NCI-H1048 (cell line): ENCODE measurements at places on chromosomes 2 and 18.
A peak's percentile ranks its signal among the peaks of the same experiment; 100 is the strongest.

DNA sequence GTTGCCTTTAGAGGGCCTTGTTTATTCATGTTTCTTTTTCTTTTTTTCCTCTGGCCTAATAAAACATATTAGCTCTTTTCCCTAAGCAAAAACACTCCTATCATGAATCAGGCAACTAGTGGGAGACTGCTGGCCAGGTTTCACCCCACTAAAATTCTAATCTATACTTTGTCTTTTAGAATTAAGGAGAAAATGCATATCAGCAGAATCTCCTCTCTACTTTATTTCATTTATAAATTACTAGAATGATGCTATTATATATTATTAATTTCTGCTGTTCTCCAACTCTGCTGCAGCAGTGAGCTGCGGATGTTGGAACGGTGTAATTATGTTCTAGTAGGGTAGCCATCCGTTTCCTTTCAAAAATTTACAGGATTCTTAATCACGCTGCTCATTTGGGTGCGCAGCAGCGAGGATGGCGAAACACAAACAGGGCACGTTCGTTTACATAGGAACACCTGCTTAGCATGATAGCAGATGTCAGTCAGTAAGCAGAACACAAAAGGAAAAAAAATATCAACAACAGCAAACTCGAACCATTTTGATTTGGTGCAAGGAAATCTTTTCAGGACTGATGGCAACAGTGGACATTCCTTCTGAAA lies 30.5 kb downstream of the ZEB2 start:
- DNase-seq, result no peak

GRCh38 chr2:240851078-240851991 lies 17.3 kb upstream of the AGXT start:
- peak; percentile 5 for DNase-seq

DNA sequence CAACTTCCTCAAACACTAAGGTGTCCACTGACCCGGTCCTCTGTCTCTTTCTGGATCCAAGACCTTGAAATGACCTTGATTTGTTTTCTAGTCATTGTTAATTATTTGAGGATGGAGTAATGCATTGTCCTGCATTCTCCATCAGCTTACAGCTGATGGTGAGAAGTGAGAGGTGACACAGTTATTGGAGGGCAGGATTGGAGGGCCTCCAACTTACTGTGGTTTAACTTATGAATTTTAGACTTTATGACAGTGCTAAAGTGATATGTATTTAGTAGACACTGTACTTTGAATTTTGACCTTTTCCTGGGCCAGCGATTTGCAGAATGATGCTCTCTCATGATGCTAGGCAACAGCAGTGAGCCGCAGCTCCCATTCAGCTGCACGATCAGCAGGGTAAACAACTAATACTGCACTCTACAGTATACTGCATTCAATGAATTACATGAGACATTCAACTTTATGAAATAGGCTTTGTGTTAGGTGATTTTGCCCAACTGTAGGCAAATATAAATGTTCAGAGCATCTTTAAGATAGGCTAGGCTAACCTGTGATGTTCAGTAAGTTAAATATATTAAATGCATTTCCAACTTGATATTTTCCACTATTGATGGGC lies 200.0 kb upstream of the MEX3C start:
- no peak for DNase-seq

DNA sequence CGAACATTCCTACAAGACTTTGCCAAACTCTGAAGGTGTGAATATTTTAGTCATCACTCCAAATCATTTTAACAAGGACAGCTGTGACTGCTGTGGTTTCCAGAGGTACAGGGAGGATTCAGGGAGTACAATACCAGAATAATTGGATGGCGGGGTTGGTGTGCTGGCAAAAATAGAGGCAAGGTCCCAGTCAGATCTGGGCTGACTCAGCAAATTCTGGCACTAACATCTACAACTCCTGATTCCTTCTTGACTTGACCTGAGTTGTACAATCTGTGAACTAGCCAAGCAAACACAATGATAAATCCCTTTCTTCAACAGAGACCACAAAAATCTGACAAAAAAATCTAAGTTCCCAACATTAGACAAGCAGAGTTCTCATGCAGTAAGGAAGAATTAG lies 40.4 kb downstream of the RMP24 start:
- no peak for DNase-seq

- no peak for DNase-seq
Measured at GRCh38 chr18:21262979-21263378, 20.9 kb downstream of the GREB1L start.

DNA sequence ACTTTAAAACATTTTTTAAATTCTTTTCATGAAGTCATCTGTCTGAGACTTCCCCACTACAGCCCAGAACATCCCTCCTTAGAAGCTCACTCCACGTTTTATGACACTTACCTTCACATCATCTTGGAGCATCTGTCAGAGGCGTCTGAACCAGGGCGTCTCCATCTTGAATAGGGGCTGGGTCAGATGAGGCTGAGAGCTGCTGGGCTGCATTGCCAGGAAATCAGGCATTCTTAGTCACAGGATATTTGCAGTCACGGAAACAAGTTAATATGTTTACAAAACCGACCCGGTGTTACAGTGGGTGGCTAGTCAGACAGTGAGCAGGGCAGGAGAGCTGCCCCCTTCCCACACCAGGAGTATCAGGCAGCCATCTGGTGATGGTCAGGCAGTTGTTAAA lies 456.5 kb downstream of the FBXO15 start:
- no peak for DNase-seq

GRCh38 chr2:177748360-177748759 lies 324.2 kb downstream of the PDE11A start:
- no peak for DNase-seq

- no peak for DNase-seq
Measured at GRCh38 chr18:31402026-31402373, 25.4 kb downstream of the DSG4 start.

- DNase-seq, result no peak
Measured at GRCh38 chr2:64796926-64797325, 143.2 kb upstream of the SERTAD2 start.

- peak; percentile 55 for DNase-seq
Measured at GRCh38 chr2:210299866-210300373, 15.1 kb downstream of the MYL1 start.

DNA sequence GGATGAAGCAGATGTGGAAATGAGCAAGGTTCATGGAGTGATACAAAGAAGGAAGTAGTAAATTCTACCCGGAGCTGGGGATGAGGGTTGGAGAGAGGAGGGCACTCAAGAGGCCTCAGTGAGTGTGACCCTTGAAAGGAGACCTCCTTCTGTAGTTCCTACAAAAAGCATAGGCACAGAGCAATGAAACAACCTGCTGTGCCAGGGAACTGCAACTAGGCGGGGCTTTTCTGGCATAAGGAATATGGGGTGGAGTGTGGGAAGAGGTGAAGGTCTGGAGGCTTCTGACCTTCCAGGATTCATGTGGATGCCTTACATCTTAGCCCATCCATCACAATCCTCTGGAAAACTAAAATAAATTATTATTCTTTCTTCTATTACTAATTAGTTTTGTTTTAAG lies 25.5 kb upstream of the PGAP1 start:
- no peak for DNase-seq

DNA sequence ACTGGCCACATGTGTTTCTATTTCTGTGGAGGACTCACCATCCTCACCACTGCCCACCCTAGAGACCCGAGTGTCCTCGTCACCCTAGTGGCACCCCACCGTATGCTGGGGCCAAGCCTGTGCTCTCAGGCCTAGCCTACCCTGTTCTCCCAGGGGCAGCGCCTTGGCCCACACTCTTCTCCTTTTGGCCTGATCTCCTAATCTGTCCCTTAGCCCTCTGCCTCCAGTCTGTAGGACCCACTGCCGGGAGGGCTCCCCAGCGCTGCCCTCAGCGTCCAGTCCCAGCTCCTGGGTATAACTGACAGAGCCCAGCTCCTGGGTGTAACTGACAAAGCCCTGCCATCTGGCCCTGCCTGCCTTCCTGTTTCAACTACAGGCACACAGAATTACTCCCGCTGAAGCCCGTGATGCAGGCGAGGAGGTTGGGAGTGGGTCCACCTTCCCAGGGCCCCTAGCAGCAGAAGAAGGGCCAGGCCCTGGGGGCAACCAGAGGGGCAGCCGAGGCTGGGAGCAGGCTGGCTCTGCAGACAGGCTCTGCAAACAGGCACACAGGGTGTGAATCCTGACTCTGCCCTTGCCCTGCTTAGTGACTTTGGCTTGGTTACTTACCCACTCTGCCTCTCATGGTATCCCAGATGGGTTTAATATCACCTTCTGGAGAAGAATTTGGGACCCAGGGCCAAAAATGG lies 25.6 kb upstream of the PTMA start:
- DNase-seq, result no peak

DNA sequence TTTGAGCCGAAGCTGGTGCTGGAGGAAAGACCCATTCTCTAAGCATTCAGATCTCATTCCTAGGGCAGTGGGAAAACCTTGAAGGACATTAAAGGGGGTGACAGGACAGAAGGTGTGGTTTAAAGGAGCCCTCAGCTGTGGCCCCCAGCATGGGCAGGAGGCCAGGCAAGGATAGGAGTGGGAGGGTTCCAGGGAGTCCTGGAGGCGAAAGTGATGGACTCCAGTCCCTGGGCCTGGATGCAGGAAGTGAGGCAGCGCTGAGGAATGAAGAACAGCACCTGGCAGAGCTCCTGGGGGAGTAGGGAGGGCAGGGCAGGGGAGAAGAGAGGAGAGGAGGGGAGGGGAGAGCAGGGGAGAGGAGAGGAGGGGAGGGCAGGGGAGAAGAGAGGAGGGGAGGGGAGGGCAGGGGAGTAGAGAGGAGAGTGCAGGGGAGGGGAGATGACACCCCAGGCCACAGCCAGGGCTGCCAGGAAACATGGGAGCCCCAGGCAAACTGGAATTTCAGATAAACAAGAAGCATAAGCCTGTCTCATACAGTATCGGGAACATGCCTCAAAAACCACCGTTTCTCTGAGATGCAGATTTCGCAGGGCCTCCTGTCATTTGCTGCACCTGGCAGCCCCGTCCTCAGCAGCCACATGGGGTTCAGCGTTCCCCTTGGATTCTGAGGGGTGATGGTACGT lies 5.7 kb downstream of the RAMP1 start:
- no peak for DNase-seq

GRCh38 chr2:106843910-106844250 lies 42.1 kb downstream of the ST6GAL2 start:
- DNase-seq, result no peak

DNA sequence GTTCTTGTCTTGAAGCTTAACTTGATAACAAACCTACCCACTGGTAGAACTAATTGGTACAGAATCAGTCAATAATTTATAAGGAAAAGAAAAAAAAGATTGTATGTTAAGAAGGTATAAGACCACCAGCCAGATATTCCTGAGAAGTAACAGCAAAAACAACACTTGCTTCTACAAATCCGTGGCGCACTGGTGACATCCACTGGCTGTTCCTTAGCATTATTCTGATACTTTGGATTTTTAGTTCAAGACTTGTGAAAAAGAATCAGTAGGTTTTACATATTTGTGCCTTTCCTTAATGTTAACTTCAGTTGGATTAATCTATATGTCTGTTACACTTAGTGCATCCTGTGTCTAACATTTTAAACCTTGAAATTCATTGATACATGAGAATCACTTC lies 141.8 kb downstream of the GRB14 start:
- no peak for DNase-seq

- DNase-seq, result no peak
Measured at GRCh38 chr2:102832789-102833188, 71.0 kb downstream of the TMEM182 start.

- DNase-seq, result no peak
Measured at GRCh38 chr2:168462543-168463045, 6.5 kb downstream of the CERS6 start.

GRCh38 chr18:55853268-55853667 lies 265.3 kb upstream of the TCF4 start:
- DNase-seq, result no peak

DNA sequence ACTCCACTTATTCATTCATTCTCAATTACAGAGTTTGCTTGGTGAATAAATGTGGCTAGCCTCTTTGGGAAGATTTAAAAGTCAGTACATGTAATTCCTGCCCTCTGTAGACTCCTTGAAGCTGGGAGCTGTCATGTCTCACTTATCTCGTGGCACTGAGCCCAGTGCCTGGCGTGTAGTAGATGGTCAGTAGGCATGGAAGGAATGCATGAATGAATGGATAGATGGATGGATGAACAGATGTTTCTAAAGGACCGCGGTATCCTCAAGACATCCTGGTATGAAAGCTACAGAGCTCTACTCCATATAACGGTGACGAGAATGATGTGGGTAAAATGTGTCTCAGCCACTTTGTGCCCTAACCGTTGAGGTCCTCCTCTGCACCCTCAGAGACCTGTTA lies 83.0 kb downstream of the MARCO start:
- DNase-seq, result no peak

DNA sequence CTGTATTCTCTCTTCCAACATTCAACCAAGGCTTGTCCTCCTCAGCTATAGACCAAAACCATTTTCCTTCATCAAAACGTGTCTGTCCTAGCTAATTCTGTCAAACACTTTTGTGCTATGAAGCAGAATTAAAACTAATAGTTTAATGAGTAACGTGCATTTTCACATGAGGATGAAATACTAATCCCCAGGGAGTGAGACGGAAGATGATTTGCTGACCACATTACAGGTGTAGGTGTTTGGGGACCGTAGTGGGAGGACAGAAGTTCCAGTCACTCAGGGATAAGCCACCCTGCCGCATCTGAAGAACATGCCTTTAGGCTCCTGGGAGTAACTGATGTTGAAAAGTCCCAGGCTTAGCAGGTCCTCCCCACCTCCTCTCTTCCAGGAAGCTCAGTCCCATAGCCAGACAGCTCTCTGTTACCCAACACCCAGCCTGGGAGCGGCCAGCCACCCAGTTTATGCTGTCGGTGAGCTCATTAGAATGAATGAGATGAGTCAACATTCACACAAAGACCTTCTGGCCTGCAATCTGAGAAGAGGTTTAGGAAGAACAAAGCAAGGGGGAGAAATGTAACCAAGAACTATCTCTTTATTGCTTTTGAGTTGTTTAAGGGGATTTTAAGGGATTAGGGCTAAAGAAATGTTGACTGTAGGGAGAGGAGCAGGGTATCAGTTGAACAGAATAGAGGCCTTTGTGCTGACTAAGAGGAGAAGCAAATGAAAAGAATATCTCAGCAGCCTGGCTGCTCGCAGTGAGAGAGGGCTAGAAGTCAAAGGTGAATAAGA lies 122.5 kb downstream of the FOXI3 start:
- no peak for DNase-seq

- no peak for DNase-seq
Measured at GRCh38 chr2:102021779-102022178, 30.0 kb downstream of the IL1R2 start.

- no peak for DNase-seq
Measured at GRCh38 chr18:11004294-11004693, 145.1 kb downstream of the PIEZO2 start.

DNA sequence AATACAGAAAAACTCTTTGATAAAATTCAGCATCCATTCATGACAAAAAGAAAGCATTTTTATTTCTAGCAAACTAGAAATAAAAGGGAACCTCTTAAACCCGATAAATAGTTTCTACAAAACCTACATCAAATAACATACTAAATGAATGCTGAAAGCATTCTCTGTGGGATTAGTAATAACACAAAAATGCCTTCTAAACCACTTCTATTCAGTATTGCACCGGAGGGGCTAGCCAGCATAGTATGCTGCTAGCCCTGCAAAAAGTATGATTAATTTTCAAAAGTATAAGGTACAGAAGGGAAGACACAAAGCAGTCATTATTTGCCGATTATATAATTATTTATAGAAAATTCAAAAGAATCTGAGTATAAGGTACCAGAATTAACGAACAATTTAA lies 145.2 kb downstream of the DTNB start:
- DNase-seq, result no peak

GRCh38 chr2:14257801-14258507 lies 374.6 kb upstream of the LRATD1 start:
- no peak for DNase-seq
